NCI-H2081 treated with DMSO at 0.1 percent for 48 hours (cell line): ENCODE measurements at places on chromosomes 5 and 9.

GRCh38 chr9:27212191-27212590, 84.8 kb downstream of the EQTN start:
- no peak for DNase-seq

- peak; percentile 12 for DNase-seq
Observed at GRCh38 chr9:36450110-36450732, 50.2 kb upstream of the RNF38 start.

GRCh38 chr5:34524123-34524522, 132.0 kb upstream of the RAI14 start:
- DNase-seq: no peak

- no peak for DNase-seq
Observed at GRCh38 chr5:104526866-104527265, 964.3 kb upstream of the NUDT12 start.

DNA sequence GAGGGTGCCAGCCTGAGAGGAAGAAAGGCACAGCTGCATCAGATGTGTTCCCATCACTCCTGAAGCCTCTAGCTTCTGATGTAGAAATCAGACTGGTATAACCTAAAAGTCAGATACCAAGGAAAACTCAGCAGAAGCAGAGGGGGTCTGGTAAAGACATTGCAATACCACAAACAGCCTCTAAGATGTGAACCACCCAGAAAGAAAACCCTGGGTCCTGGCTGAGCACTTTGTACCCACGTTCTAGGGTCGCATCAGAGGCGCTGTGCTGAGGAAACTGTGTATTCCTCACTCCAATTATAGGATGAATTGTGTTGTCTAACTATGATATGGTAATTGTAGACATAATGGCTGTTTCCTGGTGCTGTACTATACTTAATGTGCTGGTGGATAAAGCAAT, 275.6 kb downstream of the IRX2 start:
- no peak for DNase-seq

- no peak for DNase-seq
Observed at GRCh38 chr9:94054716-94055115, 29.5 kb upstream of the PTPDC1 start.
